ENCODE measurements at places on chromosomes 6 and 20.

GRCh38 chr6:46440141-46440540 is 51.1 kb downstream of the RCAN2 start:
- DNase-seq: no peak

DNA sequence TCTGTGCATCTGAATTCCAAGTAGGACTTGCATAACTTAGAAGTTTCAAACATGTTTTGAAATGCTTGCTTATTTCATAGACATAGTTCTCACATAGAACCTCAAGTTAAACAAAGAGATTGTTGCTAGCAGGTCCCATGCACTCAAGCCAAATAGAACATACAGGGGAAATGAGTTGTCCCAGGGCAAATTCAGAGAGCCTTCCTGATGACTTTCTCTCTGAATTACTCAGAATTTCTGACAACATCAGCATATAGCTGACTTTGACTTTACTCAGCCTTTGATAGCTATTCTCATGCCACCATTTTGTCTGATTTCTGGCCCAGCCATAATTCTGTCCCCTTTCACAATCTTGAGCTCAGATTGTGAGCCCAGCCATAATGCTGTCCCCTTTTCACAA is 333.2 kb upstream of the PLCB4 start:
- no peak for DNase-seq

- peak; percentile 22 for DNase-seq
These were observed 24.9 kb downstream of the CRISP1 start for GRCh38 chr6:49841424-49841823.

DNA sequence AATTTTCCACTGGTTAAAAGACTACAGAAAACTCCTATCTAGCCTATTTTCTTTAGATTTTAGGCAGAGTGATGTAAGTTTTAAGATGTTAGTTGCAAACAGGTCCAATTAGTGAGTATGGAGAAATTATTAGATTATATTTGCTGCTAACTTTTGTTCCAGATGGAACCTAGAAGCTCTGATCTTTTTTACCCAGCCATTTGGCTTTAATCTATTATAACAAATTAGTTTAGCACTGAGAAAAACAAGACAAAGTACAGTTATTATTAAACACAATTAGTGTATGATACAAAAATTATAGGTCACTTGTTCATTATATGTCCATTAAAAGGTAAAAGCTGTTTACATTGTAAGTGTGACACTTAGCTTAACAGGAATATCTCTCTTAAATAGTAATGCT is 2.5 kb downstream of the FAM162B start:
- DNase-seq: no peak

GRCh38 chr20:33076662-33077372 is 2.6 kb upstream of the BPIFB4 start:
- DNase-seq: peak; percentile 39

GRCh38 chr20:24957326-24958016 is 8.4 kb downstream of the CST7 start:
- DNase-seq: no peak

GRCh38 chr20:19466206-19466928 is 253.9 kb downstream of the SLC24A3 start:
- DNase-seq: no peak

GRCh38 chr6:80226151-80226550 is 119.7 kb downstream of the BCKDHB start:
- DNase-seq: no peak

DNA sequence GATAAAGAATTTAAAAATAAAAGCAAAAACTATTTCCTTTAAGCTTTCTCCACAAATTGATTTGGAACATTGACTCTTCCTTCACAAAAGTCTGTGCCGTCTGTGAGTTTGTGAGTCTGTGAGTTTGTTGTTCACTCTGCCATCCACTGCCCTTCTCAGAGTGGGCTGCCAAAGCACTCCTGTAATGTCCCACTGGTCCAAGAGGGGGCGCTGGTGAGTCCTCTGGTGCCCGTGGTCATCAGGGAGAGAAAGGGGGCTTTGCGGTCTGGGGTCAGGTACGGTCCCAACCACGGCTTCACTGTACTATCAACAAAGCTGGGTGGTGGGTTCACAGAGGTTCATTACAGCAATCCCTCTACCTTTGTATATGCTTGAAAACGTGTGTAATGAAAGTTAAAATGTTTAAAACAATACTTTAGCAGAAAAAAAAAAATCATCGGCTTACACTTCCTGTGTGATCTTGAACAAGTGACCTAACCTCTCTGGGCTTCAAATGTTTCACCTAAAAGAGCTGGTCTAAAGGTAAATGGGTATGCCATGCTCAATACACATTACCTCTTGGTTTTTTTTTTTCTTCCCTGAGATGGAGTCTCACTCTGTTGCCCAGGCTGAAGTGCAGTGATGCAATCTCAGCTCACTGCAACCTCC is 5.6 kb upstream of the ANKRD60 start:
- peak; percentile 53 for DNase-seq

DNA sequence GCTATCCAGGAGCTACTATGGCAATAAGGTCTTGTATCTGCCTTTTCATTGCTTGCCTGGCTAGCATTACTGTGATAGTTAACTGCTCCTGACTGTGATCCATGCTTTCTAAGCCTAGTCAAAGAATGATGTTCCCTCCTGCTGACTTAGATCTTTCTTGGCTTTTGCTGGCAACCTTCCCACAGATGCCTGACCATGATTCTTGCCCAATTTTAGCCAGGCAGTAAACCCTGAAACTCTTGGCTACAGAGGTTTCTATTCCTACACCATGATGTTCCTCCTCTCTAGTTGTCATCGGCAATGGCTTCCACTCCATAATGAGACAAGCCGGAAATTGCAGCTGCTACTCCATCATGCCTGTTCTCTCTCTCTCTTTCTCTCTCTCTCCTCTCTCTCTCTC is 238.1 kb downstream of the HAO1 start:
- no peak for DNase-seq

- no peak for DNase-seq
These were observed 575.8 kb upstream of the ADGRB3 start for GRCh38 chr6:68059261-68059660.

DNA sequence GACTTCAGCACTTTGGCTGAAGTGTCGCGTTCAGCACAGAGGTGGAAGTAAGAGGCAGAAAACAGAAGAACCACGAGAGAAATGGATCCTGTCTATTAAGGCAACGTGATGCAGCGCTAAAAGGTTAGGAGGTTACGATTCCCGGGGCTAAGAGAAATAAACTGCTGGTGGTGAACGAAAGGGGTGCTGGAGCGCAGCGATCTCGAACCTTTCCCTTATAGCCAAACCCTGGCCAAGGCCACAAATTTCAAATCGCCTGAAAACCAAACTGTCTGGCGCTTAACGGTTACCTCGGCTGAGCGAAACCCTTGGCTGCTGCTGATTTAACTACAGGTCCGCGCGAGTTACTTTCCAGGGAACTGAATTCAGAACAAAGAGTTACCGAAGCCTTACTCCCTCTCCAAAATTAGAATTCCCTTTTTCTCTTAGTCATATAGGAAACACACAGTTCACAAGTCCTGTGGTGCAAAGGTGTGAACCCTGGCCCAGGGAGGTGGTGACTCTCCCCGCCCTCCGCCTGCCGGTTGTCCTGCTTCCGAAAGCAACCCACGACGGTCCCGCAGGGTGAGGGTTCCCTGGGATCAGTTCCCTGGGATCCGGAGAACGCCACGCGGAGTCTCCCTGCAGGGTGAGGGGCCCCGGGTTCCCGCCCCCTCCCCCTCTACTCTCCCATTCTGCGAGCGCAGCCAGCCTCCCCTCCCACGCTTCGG is 1.3 kb upstream of the SLC35D3 start:
- peak; percentile 51 for DNase-seq
